ENCODE measurements at places on chromosomes 7 and 10.

- no peak for DNase-seq
These were observed 38.1 kb downstream of the PRPS1L1 start for GRCh38 chr7:17989546-17989945.

GRCh38 chr7:105721571-105722104 is 140.3 kb upstream of the EFCAB10 start:
- DNase-seq: no peak

GRCh38 chr7:40000734-40001315 is 50.8 kb downstream of the CDK13 start:
- no peak for DNase-seq

DNA sequence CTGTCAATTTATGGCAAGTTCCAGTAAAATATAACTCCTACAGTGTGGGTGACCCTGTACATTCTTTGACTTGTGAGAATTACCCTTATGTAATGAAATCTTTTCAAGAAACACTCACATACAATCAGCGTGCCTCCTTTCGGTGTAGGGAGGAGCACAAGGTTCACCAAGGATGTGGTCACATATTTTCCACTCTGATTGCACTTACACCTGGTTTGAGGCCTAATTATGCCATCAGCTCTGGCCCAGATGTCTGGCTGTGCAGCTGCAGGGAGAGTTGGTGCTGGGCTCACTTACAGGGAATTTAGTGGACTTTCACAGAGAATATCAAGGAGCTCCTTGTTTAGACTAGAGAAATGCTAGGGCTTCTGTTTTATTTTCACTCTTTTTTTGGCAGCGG is 146.0 kb upstream of the STEAP4 start:
- no peak for DNase-seq

- no peak for DNase-seq
These were observed 18.8 kb upstream of the MINDY3 start for GRCh38 chr10:15879058-15879457.

DNA sequence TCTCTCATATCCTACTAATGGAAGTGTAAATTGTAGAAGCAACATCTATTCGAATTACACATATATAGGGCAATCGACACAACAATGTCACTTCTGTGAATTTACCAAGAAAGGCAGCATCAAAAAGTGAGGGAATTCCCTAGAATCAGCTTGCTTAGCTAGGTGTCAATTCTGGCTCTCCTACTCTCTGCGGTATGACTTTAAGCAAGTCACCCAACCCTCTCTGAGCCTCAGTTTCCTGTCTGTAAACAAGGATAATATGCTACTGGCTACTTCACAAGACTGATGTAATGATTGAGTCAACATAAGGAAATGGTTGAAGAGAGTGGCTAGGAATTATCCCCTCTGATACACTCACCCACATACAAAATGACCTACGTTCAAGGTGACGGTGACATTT is 19.4 kb downstream of the CCDC6 start:
- DNase-seq: no peak

DNA sequence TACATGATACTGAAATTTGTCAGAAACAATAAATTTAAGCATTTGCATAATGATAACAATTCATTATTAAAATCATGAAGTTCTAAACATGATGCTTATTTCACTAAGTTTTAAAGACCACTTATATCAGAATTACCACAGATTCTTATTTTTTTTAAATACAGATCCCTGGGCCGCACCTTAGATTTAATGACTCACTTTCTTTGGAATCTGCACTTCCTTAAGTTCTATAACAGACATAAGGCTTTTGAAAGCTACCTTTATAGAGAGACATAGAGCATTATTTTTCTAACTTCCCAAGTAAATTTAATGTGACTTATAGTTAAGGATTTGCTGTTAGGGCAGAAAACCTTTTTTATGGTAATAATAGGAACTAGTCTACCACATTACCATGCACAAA is 214.9 kb downstream of the IPMK start:
- no peak for DNase-seq

DNA sequence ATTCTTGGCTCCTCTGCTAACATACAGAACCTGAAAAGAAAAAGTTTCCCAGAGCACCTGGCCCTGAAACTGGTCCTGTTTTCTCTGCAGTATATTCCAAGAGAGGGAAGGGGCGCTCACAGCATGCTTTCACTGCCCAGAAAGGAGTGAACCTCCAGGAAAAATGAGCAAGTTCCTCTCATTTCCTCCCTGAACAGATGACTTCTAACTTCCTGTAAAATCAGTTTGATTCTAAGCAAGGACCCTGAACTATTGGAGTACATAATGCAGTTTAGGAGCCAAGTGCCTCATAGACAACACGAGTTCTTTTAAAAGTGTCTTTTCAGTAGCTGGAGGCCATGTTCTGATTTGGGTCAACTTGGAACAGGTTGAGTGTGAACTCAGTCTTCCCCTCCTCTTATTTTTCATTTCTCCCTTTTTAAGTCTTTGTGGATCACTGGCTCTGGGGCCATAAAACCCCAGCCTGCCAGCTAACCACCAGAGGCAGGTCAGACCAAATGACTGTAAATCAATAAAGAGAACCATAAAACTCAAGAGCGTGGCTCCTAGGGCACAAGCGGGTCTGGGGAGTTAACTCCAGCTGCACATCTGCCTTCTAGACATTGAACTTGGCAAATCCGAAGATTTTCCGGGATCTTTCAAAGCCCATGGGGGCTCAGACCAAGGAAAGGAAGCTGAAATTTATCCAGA is 5.9 kb upstream of the LRRC18 start:
- no peak for DNase-seq

DNA sequence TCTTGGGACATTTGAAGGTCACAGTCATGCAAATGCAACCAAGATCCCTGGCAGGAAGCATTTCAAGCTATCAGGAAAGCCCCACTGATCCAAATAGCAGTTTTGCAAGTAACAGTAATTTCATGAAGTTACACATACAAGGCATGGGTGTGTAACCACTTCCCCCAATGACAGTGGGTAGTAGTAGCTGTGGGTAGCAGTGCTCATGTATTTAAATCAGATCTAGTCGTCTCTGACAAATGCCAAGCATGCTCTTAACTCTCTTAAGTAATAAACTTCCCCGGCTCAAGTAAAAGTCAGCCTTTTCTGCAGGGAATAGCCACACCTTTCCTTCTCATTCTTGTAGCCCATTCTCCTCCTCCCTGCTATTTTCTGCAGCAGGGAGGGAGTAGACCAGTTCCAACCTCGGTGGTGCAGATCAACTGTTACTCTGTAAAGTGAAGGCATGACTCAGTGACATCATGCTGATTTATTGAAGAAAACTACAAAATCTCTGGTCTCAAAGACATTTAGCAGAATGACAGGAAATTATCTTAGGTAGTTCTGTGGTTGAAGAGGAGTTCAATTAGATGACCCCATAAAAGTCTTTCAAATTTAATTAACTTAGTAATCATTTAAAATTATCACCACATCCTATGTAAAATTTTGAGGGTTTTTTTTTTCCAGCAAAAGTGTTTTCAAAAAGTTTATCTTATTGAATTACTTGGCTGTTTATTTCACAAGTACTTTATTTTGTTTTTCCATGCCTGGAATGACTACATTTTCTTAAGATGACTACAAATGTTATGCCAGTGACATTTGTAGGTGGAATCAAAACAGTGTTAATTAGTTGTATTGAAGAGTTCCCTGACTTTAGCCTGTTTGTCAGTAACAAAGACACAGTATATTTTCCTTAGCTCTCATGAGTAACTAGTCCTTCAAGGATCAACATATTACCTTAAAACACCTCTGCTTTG is 568.3 kb downstream of the INHBA start:
- no peak for DNase-seq

DNA sequence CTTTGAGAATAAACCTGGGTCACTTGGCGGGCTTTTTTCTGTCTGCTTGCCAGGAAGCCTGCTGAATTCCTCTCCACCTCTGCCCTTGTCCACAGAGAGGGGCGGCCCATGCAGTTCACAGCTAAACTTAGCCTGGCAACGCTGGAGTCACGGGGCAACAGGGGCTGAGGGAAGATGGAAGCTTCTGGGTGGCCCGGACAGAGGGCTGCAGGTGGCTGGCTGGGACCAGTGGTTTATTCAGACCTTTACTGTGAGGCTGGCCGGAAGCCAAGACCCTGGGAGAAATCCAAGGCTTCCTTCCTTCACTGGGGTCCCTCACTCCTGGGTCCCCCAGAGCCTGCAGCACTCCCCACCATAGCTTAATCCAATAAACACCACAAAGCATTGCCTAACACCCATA is 17.0 kb downstream of the ITPRIP start:
- DNase-seq: no peak

DNA sequence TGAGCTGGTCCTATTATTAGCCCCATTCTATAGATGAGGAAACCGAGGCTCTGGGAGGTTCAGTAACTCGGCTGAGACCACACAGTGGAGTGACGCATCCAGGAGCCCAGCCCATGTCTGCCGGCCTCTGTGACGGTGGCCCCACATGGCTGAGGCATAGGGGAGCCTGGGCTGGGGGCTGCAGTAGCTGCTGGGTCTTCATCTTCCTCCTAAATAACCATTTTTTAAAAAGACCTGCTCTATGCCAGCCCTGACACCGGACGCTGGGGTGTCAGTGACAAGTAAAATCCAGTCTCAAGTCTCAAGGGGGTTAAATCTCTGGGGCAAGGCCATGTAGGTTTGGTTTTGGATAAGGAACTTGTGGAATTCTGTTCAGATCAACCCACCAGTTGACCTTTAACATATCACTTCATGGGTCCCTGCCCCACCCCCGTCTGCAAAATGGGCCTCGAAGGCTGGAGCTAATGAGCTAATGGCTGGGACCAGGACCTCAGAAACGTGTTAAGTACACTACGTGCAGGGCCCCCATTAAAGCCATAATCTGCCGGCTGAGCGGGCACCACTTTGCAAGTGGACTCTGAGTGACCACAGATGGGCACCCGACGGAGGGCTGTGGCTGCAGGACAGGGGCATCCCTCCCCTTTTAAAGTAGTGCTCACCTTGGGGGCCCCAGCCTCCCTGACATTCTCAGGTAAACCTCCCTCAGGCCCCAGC is 136.5 kb upstream of the UNC5B start:
- DNase-seq: no peak

DNA sequence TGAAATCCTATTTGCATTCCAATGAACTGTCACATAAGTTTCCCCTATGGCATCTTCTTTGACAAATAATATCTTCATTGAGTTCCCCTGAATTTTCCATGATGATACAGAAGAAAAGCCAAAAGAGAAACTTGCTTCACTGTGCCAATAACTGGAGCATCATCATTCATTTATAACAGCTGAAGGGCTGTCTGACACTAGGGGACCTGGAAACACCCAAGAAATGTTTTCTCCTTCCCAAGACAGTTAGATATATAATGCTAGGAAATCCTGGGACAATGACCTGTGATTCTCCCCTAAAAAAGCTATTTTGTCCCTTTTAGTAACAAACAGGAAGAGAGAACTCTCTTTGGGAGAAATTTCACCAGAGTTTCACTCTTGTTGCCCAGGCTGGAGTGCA is 133.6 kb downstream of the SEMA3C start:
- DNase-seq: no peak
